Stimulated activated CD4-positive, alpha-beta T cell treated with anti-CD3 and anti-CD28 coated beads, Interleukin-4, amount 100 ng/mL, for 4 hours (primary cell): ENCODE measurements at places on chromosomes 6 and 20.

GRCh38 chr20:25271486-25272222 lies 23.8 kb downstream of the PYGB start:
- DNase-seq: no peak

- no peak for DNase-seq
These were observed 968.9 kb upstream of the EYS start for GRCh38 chr6:66675906-66676305.

DNA sequence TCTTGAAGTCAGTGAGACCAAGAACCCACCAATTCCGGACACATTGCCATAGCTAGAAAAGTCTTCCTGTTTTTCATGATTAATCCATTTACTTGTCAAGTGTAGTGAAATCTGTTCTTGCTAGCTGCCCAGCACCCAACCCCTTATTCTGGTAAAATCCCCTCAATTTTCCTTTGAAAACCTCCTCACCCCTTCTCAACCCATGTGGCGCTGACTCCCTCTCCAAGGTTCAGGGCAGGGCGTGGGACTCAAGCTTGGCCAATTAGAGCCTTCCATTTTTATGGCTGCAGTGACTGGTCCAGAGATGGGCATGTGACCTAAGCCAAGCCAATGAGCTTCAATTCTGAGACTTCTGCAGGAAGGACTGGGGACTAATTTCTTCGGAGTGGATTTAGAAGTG lies 9.8 kb upstream of the ZBP1 start:
- DNase-seq: no peak

DNA sequence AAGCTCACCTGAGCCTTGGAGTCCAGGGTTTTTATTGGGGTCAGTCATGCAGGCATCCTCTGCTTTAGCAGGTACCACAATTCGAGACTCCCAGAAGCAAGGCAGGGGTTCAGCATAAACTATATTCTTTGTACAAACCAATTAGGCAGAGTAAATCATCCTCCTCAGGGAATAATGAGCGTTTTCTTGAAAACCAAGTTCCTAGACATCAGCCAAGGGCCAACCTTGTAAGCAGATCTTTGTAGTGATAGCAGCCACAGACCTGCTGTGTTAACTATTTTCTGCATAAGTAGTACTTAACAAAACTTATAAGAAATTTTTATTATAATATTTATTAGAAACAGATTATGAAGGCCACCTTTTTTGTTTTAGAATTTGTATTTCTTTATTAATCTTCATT lies 74.7 kb downstream of the STXBP5 start:
- no peak for DNase-seq

DNA sequence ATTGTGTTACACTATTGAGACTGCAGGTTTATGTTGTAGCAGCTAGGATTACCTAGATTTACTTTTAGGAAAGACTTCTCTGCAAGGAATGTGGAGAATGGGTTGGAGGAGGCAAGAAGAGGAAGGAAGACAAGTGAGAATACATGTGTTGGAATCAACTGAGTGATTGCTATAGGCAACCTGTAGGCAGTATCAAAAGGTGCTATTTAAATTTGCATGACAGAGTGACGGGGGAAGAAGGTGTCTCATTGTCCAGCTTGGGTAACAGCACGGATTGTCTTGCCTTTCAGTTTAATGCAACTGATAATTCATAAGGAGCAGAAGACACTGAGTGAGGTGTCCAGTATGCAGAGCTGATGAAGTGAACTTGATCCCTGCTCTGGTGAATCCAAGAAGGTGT lies 19.4 kb downstream of the SERPINB9 start:
- no peak for DNase-seq

DNA sequence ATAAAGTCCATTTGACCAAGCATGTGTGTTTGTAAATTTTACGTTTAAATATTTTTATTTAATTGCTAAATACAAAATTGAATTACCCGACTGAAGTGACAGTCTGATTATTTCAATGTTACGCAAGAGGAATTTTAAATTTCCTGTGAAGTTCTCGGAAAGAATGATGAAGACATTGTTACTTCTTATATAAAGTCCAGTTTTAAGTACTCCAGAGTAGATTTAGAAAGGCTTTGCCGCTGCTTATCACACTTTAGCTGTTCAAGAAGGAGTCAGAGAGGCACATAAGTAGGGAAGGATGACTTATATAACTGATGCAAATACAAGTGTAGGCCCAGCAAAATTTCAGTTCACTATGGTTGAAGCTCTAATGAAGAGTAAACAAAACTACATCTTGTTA lies 265.1 kb upstream of the CITED2 start:
- no peak for DNase-seq

- no peak for DNase-seq
These were observed 234.5 kb upstream of the MAN1A1 start for GRCh38 chr6:119584088-119584487.

DNA sequence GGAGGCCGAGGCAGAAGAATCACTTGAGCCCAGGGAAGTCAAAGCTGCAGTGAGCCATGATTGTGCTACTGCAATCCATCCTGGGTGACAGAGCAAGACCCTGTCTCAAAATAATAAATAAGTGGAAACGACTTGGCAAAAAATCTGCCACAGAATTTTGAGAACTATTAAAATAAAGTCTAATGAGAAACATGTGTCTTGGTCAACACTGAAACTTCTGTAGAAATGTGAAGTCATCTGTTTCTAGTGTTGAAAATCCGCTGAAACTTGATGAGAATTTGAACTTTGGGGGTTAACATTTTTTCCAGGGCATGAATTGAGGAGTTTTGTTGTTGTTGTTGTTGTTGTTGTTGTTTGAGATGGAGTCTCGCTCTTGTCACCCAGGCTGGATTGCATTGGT lies 29.0 kb upstream of the BCLAF1 start:
- no peak for DNase-seq

DNA sequence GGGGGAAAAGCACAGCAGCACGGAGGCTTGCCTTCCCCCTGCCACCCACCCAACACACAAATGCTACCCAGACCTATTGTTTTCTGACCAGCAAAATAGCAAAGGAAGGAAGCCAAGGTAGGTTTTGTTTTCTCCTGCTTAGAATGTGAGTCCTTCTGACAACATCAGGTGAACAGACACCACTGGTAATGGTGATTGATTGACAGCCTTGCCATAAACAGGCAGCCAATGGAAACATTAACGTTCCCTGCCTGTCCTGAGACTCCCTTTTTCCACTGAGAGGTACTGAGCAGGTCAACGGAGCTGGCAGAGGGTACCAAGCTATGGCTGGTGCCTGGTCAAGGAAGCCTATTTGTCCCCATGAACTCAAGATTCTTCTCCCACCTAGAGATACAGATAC lies 234.4 kb downstream of the ADGB start:
- DNase-seq: no peak
